ENCODE measurements at places on chromosomes 4 and X.

DNA sequence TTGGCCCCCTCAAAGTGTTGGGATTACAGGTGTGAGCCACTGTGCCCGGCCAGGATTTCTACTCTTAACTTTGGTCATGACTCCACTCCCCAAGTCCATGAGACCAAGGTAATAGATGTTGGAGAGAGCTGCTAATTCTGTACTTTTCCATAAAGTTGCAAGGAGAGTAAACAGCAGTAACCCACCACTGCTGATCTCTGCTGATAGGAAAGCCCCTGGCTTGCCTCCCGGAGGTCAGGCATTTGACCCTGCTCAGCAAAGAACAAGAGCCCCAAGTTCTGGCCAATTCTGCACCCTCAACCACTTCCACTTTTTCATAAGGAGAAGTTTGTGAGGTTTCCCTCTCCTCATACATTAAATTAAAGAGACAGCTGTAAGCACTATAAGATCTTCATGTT, 143.0 kb downstream of the RASL11B start:
- DNase-seq, result no peak

DNA sequence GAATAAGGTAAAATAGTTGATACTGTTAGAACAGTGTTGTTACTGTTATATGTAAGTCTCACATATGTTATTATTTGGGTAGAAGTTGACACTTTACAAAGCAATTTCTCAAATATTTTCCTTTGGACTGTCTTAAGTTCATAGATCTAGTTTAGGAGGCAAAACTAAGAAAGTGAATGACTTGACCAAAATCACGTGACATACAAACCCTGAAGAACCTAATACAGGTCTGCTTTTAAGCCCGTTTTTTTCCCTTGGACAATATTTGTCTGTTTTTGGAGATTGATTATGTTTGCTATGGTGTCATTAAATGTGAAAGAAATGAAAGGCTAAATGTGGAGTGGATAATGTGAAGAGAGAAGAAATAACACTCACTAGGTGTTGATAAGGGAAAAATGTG, 644.9 kb upstream of the PITX2 start:
- no peak for DNase-seq

- no peak for DNase-seq
These were observed 14.6 kb upstream of the RBM3 start for GRCh38 chrX:48559636-48560035.

- no peak for DNase-seq
These were observed 56.0 kb downstream of the RAI2 start for GRCh38 chrX:17805120-17805519.

GRCh38 chr4:158015241-158015640, 157.6 kb downstream of the GASK1B start:
- DNase-seq, result no peak

DNA sequence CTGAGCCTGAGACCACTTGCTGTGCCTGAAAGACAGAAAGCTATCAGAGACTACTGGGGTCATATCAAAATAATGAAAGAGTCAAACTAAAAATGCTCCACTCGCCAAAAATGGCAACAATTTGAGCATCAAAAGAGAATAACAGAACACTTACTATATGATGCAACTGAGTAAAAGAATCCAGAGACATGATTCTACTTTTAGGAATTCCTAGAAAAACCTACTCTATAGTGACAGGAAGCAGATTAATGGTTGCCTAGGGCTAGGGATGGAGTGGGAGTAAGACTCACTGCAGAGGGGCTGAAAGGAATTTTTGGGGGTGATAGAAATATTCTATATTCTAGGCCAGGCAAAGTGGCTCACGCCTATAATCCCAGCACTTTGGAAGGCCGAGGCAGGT, 29.4 kb upstream of the SLAIN2 start:
- DNase-seq, result no peak

DNA sequence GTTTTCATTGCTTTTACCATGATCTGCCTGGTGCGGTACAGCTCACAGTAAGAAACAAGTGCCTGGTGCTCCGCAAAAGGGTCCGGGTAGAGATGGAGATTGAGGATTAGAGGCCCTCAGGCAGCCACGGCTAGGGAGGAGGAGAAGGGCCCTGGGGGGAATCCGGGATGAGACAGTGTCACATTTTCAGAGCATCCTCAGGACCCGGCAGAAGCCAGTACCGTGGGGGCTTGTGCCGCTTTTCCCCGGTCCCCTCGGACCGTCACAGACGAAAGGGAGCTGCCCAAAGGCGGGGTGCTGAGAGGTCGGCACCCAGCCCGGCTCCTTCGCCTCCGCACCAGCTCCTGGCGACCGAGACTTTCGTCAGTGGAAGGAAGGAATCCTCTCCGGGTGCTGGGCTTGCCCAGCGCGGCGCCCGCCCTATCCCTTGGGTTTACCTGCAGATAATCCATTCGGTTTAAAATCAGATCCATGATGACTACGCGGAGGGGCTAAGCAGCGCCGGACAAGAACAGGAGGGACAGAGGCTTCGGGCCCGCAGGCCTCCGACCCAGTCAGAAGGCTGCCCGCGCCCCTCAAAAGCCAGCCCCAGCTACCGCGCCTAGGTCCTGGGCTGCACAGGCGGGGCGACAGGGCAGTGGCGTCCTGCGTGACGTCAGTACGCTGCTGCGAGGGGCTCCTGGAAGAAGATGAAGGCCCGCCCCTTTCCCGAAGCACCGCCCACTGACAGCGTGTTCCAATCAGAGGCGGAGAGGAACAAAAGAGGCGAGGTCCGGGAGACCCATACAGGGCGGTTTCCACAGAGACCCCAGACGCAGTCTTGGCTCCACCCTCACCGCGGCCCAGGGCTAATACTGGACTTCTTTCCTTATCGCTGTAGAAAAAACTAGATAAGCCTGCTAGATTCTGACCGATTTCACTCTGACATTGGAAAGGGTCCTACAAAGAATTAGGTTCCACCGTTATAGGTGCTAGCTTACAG, at the start of gene BBS7:
Gene BBS7 (minus strand): TSS at position 634 of the 982 bp plus-strand sequence. CDS start 161 bp downstream, at position 473.
- peak; percentile 99 for DNase-seq

GRCh38 chr4:80419946-80420345, 84.4 kb downstream of the CFAP299 start:
- no peak for DNase-seq

DNA sequence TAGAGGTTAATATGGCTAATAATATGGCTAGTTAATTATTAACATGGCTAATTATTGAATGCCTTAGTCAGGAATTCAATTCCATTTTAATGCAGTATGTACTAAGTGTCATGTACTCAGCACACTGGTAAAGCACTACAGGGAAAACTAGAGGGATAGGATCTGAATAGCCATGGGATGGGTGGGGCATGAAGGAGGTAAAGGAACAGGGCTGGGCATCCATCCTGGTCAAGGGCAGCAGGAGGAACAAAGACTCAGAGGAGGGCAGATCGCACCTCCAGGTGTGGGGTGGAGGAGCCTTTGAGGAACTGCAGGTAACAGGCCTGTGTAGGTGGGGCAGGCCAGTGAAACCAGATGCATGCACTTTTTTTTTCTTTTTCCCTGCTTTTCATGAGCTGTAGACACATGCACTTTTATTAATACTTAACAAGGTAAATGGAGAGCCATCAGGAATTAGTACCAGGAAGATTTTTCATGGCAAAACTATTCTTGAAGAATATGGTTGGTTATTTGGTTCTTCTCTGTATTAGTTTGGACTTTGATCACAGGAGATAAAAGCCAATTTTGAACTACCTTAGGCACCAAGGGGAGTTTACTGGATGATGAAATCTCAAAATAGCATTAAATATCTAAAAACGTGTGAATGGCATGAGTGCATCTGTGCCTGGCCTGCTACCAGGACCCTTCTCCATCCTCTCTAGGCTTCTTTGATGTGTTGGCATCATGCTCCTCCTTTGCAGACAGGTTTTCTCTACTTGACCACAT, 88.3 kb downstream of the CC2D2A start:
- no peak for DNase-seq

- no peak for DNase-seq
These were observed 459.5 kb downstream of the GASK1B start for GRCh38 chr4:157713342-157713741.

GRCh38 chr4:27066591-27066990, 205.9 kb downstream of the STIM2 start:
- no peak for DNase-seq

- no peak for DNase-seq
These were observed 39.2 kb downstream of the FMR1NB start for GRCh38 chrX:148020329-148020728.

- no peak for DNase-seq
These were observed 62.3 kb downstream of the TMA16 start for GRCh38 chr4:163556650-163557391.

DNA sequence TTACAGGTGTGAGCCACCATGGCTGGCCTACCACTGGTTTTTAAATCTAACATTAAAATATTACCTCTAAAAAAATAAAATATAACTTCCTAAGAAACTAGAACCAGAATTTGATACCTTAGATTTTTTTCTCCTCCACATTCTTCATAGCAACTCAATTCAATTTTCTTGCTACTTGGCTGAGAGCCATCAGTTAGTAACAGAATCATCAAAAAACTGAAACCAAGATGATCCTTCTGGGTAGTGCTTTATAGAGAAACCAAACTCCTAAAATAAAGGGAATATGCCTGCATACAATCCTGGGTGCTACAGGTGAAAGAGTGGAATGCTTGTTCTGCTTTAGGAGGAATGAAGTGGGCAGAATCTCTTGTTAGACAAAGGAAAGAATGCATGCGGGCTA, 64.4 kb downstream of the RPS3A start:
- no peak for DNase-seq

GRCh38 chr4:120733054-120733453, 189.5 kb downstream of the PRDM5 start:
- DNase-seq, result no peak

DNA sequence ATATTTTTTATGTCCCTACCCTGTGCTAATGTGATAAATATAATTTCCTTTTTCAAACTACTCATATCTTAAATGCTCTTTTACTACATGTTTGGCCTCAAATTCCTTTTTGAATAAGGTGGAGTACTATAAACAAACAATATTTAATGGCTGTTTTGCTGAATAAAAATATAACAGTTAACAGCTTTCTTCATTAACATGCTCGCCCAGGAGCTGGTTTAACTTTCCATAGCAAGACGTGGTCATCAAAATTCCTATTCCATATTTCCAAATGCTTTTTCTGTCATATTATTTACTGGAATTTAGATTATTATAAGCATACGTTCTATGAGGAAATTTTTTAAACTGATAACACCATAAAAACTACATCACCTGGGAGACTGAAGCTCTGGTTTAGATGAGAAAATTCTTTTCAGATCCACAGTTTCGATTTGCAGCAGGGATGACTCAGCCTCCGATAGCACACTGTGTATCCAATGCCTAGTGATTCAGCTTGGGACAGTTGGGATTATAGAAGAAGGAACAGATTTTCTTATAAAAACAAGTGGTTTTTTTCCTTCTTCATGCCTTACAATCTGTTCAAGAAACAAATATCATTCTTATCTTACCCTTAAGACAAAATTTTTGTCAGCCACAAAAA, 129.1 kb downstream of the FBXO8 start:
- no peak for DNase-seq

DNA sequence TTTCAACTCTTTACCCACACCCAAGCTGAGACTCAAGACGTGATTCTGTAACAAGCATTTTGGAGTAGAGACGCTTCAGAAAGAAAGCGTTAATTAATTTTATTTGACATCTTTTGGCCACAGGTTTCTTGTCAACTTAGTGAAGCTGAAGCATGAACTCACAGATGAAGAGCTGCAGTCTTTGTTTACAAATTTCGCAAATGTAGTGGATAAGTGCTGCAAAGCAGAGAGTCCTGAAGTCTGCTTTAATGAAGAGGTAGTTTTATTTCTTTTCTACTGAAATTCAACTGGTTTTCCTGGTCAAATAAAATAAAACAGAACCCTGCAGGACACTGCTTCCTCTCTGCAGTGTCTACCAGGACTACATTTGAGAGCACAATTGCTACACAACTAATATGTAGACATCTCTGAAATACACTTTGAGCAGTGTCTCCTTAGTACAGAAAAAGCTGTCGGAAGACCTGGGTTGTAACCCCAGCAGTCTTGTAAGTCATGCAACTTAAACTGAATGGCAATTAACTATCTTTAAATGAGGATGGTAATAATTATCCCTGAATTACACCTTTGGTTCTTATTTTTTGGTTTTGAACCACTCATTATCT, 20.2 kb downstream of the AFM start:
- no peak for DNase-seq

DNA sequence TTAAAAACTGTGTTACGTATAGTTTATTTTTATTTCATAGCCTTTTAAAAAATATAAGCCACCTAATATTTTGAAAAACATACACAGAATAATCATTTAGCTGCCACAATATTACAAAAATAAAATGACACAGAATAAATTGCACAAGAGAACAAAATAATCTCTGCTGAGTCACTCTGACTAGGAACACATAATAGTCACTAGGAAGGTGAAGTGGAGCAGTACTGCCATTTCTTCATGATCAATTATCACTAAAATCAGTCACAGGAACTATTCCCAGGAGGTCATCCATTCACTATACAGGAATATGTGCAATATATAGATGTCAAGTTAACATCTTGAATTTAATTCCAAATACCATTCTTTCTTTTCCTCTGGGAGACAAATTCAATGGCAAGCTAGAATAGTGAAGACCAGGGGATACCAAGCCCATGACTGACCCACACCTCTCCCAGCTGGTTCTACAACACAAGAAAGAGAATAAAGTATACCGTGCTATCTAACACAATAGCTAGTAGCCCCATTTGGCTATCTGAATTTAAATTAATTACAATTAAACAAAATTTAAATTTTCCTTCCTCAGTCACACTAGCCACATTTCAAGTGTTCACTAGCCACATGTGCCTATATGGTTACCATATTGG, 5.9 kb downstream of the SMIM43 start:
- DNase-seq, result no peak

GRCh38 chr4:1416051-1416947, 10.1 kb upstream of the NKX1-1 start:
- DNase-seq, result peak; percentile 34

- no peak for DNase-seq
These were observed 91.5 kb downstream of the HTR2C start for GRCh38 chrX:114675365-114675764.

- no peak for DNase-seq
These were observed 51.4 kb upstream of the HHIP start for GRCh38 chr4:144594471-144594986.

DNA sequence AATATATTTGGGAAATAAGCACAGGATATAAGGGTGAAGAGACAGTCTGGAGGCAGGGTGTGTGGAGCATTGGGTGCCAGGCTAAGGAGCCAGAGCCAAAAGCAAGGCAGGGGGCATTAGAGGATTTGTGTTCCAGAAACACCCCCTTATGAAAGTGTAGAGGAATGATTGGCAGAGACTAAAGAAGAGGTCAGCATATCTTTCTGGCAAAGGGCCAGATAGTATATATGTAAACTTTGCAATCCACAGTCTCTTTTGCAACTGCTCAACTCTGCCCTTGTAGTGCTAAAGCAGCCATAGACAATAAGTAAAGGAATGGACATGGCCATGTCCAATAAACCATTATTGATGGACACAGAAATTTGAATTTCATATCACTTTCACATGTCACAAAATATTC, 3.6 kb upstream of the SLC9A6 start:
- no peak for DNase-seq

GRCh38 chr4:39613093-39613656, 25.5 kb downstream of the SMIM14 start:
- DNase-seq, result no peak

GRCh38 chrX:9628779-9629493, 136.7 kb downstream of the GPR143 start:
- no peak for DNase-seq

GRCh38 chr4:41363384-41363981, 106.8 kb downstream of the UCHL1 start:
- DNase-seq, result no peak
